ENCODE measurements at places on chromosomes 5 and 9.
A peak's percentile ranks its signal among the peaks of the same experiment; 100 is the strongest.

- DNase-seq: no peak
These were observed 31.7 kb downstream of the GPR21 start for GRCh38 chr9:123065196-123065595.

GRCh38 chr9:70165006-70165602, 93.7 kb upstream of the SMC5 start:
- DNase-seq: no peak

- no peak for DNase-seq
These were observed 29.5 kb upstream of the MYO10 start for GRCh38 chr5:16965581-16965980.

DNA sequence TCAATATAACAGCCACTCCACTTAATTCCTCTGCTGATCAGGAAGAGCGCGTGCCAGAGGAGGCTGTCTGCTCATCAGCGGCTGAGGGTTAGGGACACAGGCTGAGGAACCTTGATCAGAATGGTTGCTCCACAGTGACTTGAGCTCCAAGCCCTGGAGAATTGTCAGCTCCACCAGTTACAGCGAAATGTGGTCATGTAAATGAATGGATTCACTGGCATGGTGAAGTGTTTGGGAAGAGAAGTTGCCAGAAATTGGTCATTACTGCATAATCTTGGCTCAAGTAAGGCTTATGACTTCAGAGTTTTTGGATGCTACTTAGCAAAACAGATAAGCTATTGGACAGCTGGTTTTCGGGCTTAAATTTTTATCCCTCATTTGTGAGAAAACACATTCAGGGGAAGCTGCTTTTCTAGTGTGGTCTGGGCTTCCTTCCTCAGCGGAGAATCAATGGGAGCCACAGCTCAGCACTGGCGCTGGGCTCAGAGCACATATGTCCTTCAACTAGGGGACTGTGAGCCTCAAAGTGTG, 65.0 kb downstream of the PRRT1B start:
- DNase-seq: no peak

GRCh38 chr5:159405611-159406031, 75.3 kb upstream of the IL12B start:
- no peak for DNase-seq

DNA sequence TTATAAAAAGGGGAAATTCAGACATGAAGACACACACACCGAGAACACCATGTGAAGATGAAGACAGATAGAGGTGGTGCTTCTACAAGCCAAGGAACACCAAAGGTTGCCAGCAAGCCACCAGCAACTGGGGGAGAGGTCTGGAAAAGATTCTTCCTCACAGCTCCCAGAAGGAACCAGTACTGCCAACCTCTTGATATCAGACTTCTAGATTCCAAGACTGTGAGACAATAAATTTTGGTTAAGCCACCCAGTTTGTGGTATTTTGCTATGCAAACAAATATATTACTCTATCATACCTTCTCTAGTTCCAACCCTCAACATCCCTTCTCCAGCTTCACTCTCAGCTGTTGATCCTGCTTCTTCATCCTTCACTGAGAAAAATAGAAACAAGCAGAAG, 451.1 kb downstream of the EBF1 start:
- DNase-seq: no peak

DNA sequence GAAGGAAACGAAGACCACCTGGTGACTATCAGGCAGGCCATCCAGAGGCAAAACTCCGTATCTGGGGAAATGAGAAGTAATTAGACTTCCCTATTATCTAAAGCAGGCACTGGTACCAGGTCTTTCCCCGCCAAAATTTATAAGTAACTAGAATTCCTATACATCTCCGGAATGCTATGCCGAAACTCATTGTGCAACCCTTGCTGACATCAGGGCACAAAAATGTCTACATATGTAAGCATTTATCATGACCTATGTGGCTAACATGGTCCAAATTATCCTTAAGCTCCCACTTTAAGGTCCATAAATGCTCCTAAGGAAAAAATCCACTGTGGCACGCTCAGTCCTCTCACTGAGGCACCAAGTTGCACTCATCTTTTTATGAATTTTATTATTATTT, 17.8 kb downstream of the ACTL7B start:
- DNase-seq: no peak

GRCh38 chr5:154059583-154059982, 20.8 kb downstream of the MFAP3 start:
- no peak for DNase-seq

GRCh38 chr5:95184924-95185323, 100.0 kb downstream of the MCTP1 start:
- no peak for DNase-seq

DNA sequence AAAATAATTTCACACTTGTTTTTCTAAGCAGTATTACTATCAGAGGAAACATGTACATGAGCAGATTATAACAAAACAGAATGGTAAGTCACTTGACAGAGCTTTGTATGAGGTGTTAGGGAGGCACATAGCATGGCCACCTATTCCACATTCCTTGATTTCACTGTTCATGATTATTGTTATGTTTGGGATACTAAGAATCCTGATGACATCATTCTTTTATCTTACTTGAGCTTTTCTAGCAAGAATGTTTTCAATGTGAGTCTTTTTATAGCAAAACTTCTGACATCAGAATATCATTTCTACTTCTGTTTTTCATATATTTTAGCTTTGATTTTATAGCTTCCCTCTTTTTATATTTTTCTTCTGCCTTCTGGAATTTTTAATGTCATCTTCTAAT, 208.2 kb downstream of the DMRTA1 start:
- no peak for DNase-seq

DNA sequence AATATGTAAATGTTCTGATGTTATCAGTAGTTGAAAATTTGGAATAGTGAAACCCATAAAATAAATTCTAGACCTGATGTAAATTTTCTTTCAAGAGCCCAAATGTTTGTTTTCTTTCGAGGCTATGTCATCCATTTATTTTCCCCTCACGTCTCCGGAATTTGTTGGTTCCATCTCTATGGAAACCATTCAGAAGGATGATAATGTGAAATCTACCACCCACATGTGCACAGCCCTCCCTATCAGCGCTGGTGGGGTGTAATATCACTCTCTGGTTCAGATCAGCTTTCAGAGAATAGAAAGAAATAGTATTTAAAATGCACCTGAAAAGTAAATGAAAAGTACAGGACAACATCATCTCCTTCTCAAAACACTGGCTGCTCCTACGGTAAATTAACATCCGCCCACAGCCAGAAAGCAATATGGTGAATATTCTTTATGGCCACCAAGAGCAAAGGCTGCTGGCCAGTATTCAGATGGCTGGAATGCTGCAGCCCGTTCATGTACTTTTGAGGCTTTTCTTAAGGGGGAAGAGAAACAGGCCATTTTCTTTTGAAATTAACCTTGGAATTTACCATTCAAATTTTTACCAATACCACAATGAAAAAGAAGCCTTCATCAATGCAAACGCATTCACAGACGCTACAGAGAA, 28.5 kb downstream of the GLDC start:
- no peak for DNase-seq

GRCh38 chr5:106940986-106941385, 729.8 kb downstream of the EFNA5 start:
- peak; percentile 76 for DNase-seq

GRCh38 chr5:90934738-90935137, 376.1 kb downstream of the ADGRV1 start:
- no peak for DNase-seq

DNA sequence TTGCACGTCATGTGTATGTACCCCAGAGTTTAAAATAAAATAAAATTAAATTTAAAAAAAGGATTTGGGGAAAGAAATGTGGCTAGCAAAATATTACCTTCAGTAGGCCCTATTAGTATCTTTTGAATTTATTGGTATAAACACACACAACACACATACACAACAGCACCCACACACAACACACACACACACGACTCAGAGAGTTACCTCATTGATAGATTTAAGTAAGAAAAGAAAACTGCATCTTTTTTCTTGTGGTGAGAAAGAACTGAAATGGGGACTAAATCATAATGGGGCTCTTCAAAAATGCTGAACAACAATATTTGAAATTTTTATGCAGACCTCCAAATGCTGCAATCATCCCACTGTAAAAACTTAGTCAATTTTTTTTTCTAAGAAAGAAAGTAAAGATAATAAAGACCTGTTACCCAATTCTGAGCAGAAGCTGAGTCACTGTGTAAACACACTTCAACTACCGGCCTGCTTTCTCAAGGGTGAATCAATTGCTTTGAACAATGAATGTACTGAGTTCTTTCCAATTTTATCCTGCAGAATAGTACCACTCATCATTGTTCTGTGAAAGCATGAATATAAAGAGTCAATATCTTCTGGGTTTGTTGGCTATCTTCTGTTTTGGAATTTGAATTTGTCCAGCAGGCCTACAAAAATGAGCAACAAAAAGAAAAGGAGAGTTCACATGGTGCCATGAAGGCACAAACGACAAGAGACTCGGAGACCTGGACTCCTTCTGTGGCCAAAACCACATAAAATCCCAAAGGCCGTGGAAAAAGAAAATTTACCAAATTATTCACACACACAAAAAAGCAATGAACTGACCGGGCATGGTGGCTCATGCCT, 57.9 kb upstream of the CCNG1 start:
- peak; percentile 14 for DNase-seq

- DNase-seq: no peak
These were observed 84.3 kb upstream of the HAND1 start for GRCh38 chr5:154562244-154562880.

DNA sequence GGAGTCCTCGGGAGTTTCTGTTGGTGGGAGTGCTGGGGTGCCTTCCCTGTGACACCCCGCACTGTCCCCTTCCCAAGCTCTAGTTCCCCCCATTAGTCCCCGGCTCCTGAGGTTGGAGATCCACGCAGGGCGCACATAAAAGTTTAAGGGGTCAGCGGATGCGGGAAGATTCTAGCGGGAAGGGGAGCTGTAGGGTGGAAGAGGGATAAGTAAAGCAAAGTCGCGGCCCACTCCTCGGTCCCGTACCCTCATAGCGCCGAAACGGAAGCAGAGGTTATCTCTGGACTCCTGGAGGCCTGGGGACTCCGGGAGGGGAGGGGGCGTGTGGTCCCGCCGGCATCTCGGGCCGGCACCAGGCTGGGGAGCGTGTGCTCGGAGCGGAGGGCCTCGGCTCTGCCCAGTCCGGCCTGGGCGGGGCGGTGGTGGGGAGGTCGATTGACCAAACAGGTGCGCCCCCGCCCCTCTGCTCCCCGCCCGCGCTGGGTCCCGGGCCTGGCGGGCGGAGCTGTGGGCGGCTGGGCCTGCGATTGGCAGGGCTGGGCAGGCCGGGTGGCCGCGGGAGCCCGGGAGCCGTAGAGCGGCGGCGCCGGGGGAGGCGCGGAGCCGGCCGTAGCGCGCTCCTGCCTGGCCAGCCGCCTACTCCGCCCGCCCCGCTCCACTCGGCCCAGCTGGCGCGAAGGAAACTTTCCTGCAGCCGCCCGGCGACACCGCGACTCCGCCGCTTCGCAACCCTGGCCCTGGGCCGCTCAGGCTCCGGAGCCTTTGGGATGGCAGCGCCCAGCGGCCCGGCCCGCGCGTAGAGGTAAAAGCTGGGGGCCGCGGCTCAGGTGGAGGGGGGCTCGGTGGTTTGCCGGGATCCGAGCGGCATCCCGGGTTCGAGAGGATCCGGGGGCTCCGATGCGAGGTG, 52.2 kb upstream of the DAB2IP start:
- DNase-seq: no peak

DNA sequence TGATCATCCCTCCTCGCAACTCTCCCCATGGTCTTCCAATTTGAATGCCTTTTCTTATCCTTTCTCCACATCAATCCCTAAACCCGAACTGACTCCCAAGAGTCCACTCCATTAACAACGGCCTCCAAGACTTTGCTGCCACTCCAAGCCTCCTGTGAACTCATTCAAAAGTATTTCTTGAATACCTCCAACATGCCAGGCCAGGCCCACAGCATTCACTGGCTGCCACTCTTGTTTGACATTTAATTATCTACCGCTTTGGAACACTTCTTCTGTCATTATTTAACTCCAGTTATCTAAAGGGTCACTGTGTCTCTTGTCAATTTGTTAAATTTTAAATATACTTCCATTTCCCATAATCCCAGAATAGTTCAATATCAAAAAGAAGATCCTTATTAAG, 378.9 kb downstream of the EFNA5 start:
- DNase-seq: no peak

- DNase-seq: no peak
These were observed 2.0 kb downstream of the CCL19 start for GRCh38 chr9:34689116-34689470.

DNA sequence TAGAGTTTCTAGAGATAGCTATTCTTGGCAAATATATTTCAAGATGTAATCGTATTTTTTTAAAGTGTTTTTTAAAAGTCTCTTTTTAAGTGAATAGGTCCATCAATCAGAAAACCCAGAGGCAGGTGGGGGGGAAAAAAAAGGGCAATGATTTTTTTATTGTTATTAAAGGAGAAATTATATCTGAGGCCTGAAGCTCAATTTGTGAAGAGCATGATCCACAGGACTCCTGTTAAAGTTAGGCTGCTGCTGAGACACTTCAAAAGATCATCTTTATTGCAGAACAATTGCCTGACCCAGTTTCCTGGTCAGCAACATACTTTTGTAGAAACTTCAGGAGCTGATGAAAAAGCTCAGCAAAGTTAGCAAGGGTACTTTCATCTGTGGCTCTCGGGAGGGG, 326.2 kb downstream of the RASEF start:
- no peak for DNase-seq

DNA sequence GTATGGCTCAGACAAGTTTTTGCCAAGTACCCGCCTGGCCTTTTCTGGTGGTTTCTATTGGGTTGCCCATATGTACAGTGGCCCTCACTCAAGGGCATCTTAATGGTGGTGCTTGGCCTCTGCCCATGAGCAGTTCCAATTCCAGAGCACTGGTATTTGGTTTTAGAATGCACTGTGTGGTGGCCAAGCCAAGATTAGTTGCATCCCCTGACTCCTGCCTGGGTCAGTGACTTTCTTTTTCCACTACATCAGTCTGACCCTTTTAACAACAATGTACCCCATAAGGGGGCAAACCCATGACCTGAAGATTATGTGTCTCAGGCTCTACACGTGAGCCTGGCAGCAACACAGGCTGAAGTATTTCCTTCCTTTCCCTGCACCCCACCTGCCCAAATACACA, 34.2 kb downstream of the NPR3 start:
- no peak for DNase-seq
